ENCODE measurements at places on chromosomes 5 and 9. TPM values are rescaled to one million over a fixed set of nuclear protein-coding genes. Genes with fewer than 3 reads are reported as not detected.
A peak's percentile ranks its signal among the peaks of the same experiment; 100 is the strongest.

- DNase-seq: no peak
Observed at GRCh38 chr5:109313127-109313526, 96.6 kb downstream of the PJA2 start.

GRCh38 chr5:128857076-128857677 lies 108.1 kb upstream of the SLC27A6 start:
- no peak for DNase-seq

DNA sequence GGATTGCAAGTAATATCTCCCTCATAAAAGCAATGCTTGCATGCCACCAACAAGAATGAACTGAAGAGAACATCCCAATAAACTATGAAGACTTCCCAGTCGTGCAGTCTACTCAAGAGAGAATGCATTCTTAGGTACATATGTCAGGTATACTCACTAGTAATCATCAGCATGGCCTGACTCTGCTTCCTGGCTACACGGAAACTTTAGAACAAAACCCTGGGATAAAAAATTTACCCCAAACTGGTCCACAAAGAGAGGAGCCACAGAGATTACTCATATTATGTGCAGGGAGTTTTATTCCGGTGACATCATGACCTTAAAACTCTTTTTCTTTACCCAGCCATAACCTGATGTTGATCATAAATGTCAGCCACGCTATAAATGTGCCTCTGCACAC lies 57.5 kb upstream of the PAPPA start:
- DNase-seq: no peak

DNA sequence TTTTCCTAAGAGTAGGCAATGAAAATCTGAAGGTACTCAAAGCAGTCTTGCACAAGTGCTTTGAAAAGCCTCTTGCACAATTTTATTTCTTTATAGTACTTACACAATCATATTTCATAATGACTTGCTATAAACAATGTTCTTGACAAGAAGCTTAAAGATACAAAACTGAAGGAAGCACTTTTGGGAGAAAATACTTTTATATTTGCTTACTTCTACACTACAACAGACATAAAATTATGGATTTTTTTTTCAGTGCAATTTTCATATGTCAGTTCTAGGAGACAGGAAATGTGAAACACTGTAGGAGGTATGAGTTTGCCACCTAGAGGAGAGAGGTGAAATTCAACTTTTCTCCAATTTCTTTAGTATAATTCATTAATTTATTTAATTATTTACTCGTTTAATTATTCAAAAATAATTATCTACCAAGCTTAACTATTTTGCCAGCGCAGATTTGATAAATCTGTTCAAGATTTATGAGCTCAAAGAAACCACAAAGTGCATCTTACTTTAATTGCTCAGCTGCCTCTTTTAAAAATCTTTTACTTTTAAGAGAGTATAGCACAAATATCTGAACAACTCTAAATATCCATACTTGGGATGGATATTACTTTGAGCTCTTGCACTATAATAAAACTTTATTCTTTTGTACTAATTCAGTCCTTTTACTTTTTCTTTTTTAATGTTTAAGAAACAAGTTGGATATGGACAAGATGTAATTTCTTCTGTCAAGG lies 29.0 kb upstream of the CDKN2B start:
- DNase-seq: peak; percentile 56

GRCh38 chr9:118929287-118929686 lies 439.9 kb downstream of the BRINP1 start:
- DNase-seq: no peak

- DNase-seq: no peak
Observed at GRCh38 chr5:29208024-29208423, 1985.5 kb upstream of the CDH6 start.

DNA sequence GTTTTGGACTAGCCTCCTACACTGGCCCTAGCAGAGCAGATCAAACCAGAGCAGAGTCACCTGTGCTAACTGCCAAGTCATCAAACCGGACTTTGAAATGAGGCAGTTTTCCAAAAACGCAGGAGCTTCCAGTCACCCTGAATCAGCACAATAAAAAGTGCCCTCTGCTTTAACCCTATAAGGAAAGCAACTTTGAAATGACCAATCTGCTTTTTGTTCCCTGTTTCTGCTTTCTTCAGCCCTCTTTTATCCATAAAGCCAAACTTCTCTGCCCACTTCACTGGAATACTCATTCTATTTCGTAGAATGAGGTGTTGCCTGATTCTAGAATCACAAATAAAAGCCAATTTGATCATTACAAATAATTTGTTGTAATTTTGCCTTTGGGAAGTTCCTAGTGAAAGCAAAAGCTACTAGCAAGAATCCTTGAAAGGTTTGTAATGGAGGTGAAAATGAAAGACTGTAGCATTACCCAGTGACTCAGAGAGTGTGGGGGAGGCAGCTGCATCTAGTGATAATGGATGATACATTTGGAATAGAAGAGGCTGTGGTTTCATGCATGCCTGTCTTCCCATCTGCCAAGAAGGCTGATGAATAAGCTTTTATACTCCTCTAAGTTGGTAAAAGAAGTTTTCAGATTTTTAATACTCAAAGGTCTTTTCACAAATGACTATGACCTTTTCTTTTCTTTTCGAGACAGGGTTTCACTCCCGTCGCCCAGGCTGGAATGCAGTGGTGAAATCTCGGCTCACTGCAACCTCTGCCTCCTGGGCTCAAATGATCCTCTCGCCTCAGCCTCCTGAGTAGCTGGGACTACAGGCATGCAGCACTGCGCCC lies 14.9 kb downstream of the SPAAR start:
- peak; percentile 48 for DNase-seq

DNA sequence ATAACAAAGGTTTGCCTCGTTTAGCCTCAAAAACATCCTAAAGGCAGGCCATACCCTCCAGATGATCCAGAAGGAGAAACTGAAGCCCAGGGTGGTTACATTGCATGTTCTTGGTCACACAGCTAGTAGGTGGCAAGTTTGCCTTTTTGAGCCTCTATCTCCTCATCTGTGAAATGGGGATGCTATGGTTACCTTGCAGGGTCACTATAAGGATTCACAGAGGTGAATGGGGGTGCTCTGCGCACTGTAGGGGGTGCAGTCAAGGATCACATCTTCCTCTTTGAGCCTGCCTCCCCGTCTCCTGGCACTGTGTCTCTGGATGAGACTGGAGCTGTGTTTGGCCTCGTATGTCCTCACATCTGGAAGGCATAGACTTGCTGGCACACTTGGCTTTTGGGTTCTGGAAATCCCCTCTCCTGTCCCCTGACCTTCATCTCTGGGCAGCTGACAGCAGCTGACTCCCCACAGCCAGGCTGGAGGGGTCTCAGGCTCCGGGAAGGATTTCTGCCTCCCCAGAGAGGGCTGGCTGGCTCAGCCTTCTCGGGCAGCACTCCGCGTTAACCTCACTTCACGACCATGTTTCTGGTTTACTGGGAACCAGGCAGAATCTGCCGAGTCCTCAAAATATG lies 167.7 kb downstream of the RGS3 start:
- no peak for DNase-seq

DNA sequence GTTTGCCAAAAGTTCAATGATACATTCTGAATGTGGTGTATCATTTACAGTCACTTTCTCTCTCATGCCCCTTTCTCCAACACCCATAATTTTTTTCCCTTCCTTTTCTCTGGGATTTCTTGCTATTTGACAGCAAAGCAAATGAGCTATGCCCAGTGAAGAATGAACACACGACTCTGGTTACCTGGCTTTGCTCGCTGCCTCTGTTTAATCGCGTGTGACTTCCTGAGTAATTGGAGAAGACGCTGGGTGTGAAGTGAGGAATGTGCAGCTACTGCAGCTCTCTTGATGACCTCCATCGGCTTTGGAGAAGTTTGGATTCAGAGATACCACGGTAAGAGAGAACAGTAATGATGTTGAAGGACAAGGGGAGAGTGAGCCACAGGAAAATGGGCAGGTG lies 651.8 kb downstream of the KIF4B start:
- DNase-seq: no peak

- DNase-seq: peak; percentile 95
Observed at GRCh38 chr9:83701769-83702168, 6.0 kb downstream of the UBQLN1 start.

- no peak for DNase-seq
Observed at GRCh38 chr9:132752877-132753592, 82.8 kb downstream of the GTF3C4 start.

GRCh38 chr5:57434227-57434640 lies 48.4 kb downstream of the ACTBL2 start:
- peak; percentile 78 for DNase-seq

DNA sequence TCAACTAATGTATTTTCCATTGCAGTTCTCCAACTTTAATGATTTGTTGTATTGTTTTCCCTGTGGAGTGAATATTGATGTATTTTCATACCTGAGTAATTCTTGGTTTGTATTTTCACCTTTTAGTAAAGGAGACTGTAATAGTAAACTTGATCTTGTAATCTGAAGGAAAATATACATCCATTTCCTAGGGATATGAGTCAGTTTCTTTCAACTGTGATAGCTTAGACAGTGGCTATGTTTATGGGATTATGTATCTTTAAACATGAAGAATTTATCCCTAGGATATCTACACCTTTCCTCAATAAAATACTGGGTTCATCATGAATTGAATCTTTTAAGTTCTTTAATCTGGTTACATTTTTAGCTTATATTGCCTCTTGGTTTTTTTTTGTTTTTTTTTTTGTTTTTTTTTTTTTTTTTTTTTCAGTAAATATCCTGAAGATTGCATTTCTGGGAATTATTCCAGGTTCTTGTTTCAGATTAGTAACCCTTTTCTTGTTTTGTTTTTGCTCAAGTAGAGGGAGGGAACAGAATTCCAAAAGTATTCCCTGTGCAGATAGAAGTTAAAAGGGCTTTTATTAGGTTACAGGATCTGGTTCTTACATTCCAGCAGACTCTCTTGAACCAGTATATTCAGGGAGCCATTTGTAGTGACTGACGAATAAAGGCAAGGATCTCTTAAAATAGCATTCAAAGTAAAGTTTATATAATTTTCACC lies 7.1 kb downstream of the WDR36 start:
- no peak for DNase-seq

DNA sequence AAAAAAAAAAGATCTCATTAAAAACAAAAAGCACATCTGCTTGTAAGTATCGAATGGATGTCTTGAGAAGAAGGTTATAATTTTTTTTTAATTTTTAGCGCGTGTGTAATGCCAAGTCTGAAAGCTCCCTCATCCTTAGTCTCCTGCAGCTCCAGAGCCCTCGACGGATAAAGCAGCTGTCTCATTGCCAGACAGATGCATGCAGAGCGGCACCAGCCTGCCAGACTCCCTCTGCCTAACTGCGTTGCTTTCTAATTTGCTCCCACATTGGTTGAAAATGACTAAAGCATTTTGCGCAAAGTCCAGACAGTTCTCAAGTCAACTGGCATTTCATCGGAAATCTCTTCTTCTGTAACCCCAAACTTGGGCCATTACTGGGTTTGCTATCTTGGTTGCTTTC lies 29.4 kb downstream of the OLFM1 start:
- no peak for DNase-seq

DNA sequence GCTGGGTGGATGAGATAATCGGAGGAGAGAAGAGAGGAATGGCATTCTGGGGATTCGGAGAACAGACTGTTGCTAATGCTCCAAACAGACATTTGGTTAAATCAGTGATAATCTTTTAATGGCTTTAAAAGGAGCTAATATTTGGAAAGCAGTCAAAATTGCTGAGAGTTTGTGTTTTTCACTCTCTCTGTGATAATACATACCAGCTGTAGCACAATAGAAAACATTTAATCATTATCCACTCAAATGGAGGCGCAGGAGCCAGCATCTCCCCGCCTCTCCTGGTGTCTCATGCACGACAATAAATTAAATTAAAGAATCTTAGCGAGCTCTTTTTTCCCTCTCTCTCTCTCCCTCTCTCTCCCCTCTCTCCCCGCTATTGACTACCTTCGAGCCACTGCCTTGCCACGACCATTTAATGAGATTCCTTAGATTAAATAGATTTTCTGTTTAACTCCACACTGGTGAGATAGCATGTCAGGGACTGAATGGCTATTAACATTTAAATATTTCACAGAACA lies 268.6 kb upstream of the MVB12B start:
- DNase-seq: no peak

The RAB3C gene
- total RNA-seq: 0.38 TPM

The ZNF366 gene
- 1.9 TPM for total RNA-seq

The ZNF483 gene
- total RNA-seq: 1.6 TPM

All from dermis microvascular lymphatic vessel endothelial cell (primary cell).